ENCODE measurements at places on chromosomes 5 and 9.

GRCh38 chr5:37849641-37850040, 9.8 kb upstream of the GDNF start:
- no peak for DNase-seq

DNA sequence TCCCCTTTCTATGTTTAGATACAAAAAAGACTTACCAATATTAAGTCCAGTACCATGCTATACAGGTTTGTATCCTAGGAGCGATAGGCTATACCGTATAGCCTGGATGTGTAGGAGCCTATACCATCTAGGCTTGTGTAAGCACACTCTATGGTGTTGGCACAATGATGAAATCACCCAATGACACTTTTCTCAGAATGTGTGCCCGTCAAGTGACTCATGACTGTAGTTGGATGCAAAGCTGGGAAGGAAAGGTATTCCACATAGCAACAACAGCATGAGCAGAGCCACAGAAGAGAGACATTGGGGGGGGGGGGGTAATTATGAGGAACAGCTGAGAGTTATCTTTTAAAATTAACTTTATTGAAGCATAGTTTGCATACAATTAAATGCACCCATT, 63.2 kb downstream of the TTLL11 start:
- no peak for DNase-seq

GRCh38 chr5:127934791-127935256, 148.7 kb upstream of the SLC12A2 start:
- DNase-seq: no peak

- peak; percentile 90 for DNase-seq
Measured at GRCh38 chr5:50667653-50668595, 1.5 kb downstream of the PARP8 start.

GRCh38 chr9:83665580-83666200, 42.1 kb downstream of the UBQLN1 start:
- no peak for DNase-seq

- DNase-seq: no peak
Measured at GRCh38 chr5:135830384-135830700, 4.1 kb upstream of the SLC25A48 start.

DNA sequence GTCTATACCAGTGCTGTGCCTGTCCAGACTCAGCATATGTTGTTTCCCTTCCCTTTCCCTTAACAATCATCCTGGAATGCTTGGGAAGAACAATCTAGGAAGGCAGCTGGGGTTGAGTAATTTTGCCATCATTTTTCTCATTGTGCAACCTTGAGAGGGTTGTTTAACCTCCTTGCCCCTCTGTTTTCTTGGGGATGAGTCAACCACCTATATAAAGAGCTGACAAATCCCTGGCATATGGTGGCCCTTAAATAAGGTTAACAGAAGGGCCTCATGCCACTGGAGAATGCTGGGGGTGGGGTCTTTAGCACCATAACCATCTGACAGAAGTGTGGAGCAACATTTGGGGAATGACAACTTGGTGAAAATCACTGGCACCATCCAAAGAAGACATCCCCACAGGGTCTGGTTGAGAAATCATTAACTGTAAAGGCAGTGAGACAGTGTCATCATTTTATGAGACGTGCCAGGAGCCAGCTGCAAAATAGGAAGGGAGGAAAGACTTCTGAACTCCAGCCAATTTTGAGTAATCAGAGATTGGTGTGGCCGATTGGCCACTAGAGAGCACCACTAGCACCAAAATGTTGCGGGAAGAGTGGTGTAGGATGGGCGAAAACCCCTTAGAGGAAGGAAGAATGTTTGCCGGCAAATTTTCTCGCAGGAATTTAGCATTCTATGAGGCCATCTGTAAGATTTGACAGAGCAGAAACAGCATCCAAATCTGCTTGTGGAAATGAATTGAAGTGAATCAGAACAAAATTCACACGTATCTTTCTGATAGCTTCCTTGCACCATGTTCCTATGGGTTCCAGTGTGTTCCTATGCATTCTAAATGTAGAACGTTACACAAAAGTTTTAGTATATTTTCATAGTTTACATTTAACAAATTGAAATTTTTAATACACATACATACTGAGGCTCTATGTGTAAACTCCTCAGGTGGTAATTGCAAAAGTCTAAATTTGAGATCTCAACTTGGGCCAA, 113.8 kb downstream of the MSX2 start:
- no peak for DNase-seq

GRCh38 chr5:178337334-178337741, 104.7 kb upstream of the PHYKPL start:
- no peak for DNase-seq

DNA sequence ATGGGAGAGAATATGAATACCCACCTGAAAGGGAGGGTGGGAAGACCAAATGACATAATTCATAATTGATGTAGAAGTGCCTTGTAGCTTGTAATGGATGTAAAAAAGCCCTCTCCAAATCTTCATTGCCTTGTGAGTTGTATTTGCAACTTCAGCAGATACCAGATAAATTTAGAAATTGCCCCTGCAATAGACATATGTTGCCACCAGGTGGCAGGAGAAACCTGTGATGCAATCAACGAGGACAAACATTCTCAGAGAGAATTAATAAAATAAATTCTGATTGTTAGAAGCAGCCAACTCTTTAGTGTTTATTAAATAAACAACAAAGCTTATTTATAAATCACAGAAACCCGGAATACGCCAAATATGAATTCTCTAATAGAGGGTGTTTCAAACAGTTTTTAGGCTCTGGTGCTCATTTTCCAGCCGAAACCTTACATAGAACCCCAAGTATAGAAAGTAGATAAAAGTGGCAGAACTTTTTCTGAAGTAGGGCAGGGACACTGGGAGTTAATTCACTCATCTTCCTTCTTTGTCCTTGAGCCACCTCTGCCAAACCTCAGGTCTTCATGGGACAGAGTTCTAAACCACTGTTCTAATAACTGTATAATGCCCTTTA, 147.8 kb downstream of the TMEM38B start:
- peak; percentile 21 for DNase-seq

DNA sequence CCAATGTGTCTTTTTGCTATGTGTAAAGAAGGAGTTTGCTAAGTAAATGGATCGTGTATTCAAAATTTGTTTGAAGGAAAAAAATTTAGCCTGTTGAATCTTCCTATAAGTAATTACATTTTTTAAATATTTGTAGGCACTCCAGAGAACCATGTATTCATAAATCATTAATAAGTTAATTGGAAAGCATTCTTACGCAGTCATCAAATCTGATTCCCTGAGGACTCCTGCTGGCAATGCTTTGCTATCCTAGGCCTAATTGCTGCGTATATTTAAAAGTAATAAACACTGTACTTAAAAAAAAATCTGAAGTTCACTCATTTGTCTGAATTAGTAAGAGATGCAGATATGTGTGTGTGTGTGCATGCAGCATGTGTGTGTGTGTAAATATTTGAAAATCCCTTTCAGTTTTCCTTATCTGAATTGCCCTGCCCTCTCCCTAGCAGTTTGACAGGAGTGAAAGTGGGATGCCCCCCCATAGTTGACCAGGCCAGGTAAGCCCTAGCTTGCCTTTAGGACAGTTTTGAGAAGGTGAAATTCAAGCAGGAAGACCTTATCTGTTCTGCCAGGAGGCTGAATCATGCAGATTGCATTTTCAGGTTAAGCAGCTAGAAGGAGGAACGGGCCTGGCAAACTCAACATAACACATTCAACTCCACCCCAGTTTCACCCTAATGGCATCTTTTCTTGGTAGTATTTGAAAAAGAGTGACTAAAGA, 81.2 kb upstream of the DNAH5 start:
- no peak for DNase-seq

- no peak for DNase-seq
Measured at GRCh38 chr5:176320577-176320976, 41.0 kb downstream of the KIAA1191 start.

DNA sequence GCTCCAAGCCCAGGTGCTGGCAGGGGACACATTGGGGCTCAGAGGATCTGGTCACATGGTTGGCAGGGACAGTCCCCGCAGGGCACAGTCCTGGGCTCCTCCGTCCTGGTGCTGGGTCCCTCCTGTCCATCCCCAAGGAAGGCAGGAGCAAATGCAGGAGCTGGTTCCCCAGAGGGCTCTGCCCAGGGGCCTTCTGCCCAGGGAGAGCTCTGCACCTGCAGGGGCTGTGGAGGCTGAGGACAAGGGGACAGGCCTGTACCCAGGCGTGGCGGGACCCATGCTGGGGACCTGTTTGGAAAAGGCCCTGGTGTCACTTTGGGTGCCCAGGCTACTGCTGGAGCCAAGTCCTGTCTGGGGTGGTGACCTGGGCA, 7.2 kb downstream of the SPATA31E1 start:
- DNase-seq: no peak

DNA sequence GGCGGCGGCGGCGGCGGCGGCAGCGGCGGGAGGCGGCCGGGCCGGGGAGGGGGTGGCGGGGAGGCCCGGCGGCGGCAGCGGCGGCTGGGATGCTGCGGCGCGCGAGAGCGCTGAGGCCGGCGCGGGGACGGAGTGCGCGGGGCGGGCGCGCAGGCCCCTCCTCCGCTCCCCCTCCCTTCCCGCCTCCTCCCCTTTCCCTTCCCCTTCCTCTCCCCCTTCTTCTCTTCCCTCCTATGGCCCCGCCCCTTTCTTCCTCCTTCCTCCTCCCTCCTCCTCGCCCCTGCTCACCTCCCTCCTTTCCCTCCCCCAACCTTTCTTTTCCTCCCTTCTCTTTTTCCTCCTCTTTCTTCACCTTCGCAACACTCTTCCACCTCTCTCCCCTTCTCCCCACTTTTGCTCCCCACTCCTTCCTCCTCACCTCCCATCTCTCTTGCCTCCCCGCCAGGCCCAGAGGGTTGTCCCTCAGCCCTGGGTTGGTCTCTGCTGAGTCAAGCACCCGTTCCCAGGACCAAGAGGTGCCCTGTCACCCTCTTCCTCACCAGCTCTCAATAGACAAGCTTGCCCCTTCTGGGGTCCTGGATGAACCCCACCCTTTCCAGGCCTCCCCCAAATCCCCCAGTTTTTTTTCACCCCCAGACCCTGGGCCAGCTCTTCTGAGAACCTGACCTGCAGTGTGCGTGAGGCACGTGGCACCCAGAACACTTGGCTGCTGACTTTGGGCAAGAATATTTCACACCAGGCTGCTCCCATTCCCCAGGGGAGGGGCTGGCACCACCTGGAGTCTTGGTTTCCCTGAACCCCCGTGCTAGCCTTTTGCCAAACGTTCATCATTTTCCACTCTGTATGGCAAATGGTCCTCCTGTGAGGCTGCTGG, at the start of gene SEMA4D:
TSS of gene SEMA4D (minus strand) at position 136 of the 874 bp plus-strand sequence. CDS start 92,657 bp downstream, outside the sequence.
- peak; percentile 68 for DNase-seq

DNA sequence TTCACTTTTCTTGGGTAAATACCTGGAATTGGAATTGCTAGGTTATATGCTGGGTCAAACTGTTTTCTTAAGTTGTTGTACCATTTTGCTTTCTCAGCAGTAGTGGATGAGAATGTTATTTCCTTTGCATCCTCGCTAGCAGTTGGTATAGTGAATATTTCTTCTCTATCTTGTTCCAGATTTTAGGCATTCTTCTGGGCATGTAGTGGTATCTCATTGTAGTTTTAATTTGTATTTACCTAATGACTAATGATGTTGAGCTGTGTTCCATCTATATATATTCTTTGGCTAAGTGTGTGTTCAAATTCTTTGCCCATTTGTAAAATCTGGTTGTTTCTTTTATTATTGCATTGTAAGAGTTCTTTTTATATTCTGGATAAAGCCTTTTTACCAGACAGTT, 333.3 kb downstream of the MAT2B start:
- DNase-seq: no peak

DNA sequence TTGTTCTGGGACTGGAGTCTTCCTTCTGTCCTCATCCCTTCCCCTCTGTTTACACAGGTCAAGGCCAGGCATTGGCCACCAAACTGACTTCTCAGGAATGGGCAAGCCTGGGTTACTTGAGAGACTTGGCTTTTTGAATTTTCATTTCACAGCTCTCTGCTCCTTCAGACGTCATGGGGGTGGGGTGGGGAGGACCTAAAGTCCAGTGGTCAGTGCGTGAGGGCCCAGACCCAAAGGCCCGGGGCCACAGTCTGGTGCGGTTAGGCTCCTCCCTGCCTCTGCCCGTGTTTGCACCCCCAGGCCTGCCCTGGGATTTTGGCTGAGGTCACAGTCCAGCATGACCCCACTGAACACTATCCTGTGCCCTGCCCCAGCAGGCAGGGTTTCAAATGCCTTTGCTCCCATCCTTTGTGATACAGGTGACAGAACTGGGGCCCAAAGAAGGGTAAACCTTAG, 4.1 kb upstream of the CXXC5 start:
- no peak for DNase-seq

DNA sequence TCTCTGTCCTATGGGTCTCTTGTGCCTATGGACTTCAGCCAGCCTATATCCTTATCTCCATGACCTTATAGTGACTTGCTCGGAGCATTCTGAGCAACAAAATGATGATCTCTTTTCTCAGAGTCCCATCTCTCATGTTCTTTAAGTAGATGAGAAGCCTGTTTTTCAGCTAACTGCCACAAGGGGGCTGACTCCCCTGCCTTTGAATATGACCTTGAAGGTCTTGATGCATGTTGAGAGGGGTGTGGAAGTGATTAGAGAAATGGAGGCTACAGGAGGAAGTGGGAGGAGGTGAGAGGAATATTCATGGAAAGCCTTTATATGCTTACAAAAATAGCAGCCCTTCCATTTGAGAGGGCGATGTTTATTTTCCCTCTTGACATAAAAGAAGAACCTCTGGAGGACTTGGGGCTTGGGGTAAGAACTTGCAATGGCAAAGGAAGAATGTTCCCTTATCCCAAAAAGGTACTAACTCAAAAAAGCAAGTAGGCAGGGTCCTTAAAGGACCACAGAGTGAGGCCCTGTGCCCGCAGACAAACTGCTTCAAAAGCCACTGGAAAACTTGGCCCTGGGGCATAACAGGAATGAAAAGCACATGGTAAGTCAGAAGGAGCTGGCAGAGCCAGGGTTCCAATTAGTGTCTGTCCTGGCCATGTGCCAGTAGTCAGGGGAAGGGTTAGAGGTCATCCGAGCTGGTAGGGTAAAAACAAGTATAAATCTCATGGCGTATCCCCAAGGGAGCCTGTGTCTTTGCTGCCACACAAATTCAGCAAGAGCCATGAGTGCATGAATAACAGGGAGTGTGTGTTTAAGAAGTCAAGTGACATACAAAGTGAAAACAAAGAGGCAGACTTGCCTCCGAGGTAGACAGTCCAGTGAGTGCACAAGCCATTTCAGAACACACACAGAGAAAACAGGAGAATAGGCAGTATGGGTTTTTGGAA, 39.1 kb downstream of the FGD3 start:
- peak; percentile 59 for DNase-seq

GRCh38 chr9:94083384-94083783, 880 bp upstream of the PTPDC1 start:
- no peak for DNase-seq

DNA sequence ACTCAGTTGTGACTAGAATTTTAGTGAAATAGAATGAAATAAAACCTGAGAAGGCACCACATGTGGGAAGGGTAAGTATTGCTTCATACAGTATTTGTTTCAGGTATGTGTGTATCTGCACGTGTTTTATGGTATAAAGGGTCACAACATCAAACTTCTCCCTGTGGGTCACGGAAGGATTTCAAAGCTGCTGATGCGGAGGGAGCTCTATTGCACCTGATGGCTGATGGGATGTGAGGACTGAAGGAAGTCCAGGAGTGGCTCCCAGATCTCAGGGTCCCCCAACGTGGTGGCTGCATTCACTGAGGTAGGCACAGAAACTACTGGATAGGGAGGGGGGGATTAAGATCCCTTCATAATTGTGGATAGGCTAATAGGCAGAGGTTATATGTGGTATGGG, 159.7 kb downstream of the PJA2 start:
- DNase-seq: no peak

GRCh38 chr5:133799571-133800237, 168.7 kb downstream of the C5orf15 start:
- no peak for DNase-seq
